Muscle of leg (tissue), 16 donors: ENCODE measurements at places on chromosomes 7 and 10. TPM values are rescaled to one million over a fixed set of nuclear protein-coding genes. Genes with fewer than 3 reads are reported as not detected.
A peak's percentile ranks its signal among the peaks of the same experiment; 100 is the strongest.

DNA sequence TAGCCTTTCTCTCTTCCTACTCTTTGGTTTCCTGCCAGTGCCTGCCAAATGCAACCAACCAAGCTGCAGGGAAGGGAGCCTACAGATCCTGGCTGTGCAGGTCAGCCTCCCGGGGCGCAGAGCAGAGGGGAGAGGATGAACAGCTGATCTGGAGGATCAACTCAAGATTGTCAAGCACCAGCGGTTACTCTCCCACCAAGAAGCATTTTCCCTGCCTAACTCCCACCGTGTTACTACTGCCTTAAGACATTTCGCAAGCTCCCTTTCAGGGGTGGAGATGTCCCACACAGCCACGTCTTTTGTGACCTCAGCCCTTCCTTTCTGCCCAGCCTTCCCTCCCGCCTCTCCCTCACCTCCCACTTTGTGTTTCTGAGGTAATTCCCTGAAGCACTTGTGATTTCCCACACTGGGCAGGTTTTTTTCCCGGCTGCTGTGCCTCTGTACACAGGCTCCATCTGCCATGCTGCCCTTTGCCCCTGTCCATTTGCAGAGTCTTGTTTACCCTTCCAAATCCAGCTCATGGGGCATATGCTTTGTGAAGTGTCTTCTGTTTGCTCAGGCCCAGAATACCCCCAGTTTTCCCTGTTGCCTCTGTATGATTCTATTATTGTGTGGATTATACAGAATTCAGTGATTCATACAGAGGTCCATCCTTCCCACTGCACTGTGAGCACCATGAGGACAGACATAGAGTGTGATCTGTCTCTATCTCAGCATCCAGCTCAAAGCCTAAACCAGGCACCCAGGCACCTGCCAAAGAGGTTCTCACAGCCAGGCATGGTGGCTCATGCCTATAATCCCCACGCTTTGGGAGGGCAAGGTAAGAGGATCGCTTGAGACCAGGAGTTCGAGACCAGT lies 40.9 kb upstream of the PAPSS2 start:
- H3K4me3 ChIP-seq: no peak overlapping the region
- H3K27me3 ChIP-seq: peaks cover 11% of the 10 kb centered on the region
- DNase-seq: no peak
- no peaks in the 10 kb centered on the region for H3K36me3 ChIP-seq

GRCh38 chr7:98282703-98283102 lies 1.2 kb downstream of the BRI3 start:
- peaks cover 28% of the 10 kb centered on the region for H3K36me3 ChIP-seq
- H3K4me1 ChIP-seq: peaks cover 62% of the 10 kb centered on the region
- no peak for DNase-seq
- peak overlapping the region; percentile 45 for H3K27ac ChIP-seq
- no peaks in the 10 kb centered on the region for H3K27me3 ChIP-seq
- peak overlapping the region; percentile 84 for H3K4me3 ChIP-seq

The AKR1C4 gene
- polyA plus RNA-seq: not detected

GRCh38 chr10:49273082-49273465 lies 25.9 kb upstream of the C10orf71 start:
- no peaks in the 10 kb centered on the region for H3K27me3 ChIP-seq
- DNase-seq: peak; percentile 32
- H3K27ac ChIP-seq: peak overlapping the region; percentile 90
- no peaks in the 10 kb centered on the region for H3K36me3 ChIP-seq
- peaks cover 42% of the 10 kb centered on the region for H3K4me1 ChIP-seq
- no peak overlapping the region for H3K4me3 ChIP-seq

The PLEKHS1 gene
- 0.65 TPM for polyA plus RNA-seq

- no peaks in the 10 kb centered on the region for H3K36me3 ChIP-seq
- peak overlapping the region; percentile 1 for H3K27ac ChIP-seq
- peaks cover 11% of the 10 kb centered on the region for H3K27me3 ChIP-seq
- no peak overlapping the region for H3K4me3 ChIP-seq
Measured at GRCh38 chr7:155209478-155210319, 88.0 kb upstream of the INSIG1 start.

The FLNC gene
- polyA plus RNA-seq: 378 TPM

DNA sequence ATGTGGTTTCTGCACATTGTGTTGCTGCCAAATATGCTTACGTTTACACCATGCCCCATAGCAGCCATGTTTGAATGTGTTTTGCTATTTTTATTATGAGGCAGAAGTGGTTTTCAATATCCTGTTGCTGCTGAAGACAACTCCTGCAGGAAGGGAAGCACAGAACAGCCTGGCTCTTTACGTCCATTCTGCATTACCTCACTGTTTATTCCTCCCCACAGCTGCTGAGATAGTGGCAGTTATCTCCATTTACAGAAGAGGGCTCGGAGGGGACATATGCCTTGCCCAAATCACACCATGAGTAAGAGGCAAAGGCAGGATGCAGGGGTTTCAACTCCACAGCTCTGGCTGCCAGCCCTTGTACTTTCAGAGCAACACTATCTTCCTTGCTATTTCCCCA lies 35.3 kb downstream of the PLPP4 start:
- no peak overlapping the region for H3K27ac ChIP-seq
- DNase-seq: no peak
- H3K36me3 ChIP-seq: no peaks in the 10 kb centered on the region
- H3K4me1 ChIP-seq: no peaks in the 10 kb centered on the region
- H3K27me3 ChIP-seq: no peaks in the 10 kb centered on the region

DNA sequence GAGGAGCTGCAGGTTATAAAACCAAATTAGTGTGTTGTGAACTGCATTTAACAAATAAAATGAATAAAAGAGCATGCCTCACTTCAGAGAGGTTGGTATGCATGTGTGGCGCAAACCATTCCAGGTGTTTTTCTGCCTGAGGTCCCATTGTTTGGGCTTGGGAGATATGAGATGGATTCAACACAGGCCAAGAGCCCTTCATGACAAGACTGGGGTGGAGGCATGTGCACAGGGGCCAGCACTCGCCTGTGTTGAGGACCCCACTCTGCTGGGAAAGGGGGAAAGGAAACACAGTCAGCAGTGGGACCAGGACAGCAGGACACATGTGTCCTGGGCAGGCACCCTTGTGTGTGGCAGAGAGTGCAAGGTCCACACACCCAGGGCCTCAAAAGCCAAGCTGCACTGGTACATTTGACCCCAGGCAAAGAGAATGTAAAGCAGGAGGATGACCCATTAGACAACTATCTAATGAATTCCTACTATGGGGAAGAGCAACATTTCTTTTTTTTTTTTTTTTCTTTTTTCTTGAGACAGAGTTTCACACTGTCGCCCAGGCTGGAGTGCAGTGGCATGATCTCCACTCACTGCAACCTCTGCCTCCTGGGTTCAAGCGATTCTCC lies 9.2 kb upstream of the SLC18A3 start:
- DNase-seq: no peak
- peaks cover 8% of the 10 kb centered on the region for H3K27me3 ChIP-seq
- no peak overlapping the region for H3K27ac ChIP-seq
- no peak overlapping the region for H3K4me3 ChIP-seq
- no peaks in the 10 kb centered on the region for H3K4me1 ChIP-seq

- no peaks in the 10 kb centered on the region for H3K27me3 ChIP-seq
- DNase-seq: peak; percentile 100
- no peak overlapping the region for H3K4me3 ChIP-seq
- H3K27ac ChIP-seq: peak overlapping the region; percentile 89
- peaks cover 27% of the 10 kb centered on the region for H3K4me1 ChIP-seq
Measured at GRCh38 chr7:39709768-39710311, 86.5 kb downstream of the RALA start.
